NCI-H82 (cell line): ENCODE measurements at places on chromosomes 7 and 10.
A peak's percentile ranks its signal among the peaks of the same experiment; 100 is the strongest.

GRCh38 chr7:155576900-155577508 is 30.6 kb upstream of the CNPY1 start:
- DNase-seq, result no peak

DNA sequence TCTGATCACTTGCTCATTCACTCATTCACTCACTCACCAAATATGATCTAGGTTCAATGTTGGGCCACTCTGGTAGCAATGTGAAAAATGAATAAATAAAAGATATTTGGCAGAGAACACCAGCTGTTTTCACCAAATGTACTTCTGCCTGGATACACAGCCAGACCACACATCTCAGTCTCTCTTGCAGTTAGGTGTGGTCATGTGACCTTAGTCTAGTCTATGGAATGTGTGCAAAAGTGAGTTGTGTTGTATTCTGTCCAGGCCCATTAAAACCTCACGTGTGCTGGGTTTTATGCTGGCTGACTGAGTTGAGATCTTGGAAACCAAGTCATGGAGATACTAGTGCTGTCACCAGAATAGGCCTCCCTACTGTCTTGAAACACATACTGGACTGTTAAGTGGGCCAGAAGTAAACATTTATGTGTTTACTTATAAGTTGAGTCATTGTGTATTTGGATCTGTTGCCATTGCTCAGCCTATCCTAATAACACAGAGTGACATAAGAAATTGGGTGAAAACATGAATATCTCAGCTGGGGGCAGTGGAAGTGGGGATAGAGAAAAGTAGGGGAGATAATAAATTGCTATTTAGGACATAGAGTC is 145.5 kb downstream of the PTEN start:
- no peak for DNase-seq

DNA sequence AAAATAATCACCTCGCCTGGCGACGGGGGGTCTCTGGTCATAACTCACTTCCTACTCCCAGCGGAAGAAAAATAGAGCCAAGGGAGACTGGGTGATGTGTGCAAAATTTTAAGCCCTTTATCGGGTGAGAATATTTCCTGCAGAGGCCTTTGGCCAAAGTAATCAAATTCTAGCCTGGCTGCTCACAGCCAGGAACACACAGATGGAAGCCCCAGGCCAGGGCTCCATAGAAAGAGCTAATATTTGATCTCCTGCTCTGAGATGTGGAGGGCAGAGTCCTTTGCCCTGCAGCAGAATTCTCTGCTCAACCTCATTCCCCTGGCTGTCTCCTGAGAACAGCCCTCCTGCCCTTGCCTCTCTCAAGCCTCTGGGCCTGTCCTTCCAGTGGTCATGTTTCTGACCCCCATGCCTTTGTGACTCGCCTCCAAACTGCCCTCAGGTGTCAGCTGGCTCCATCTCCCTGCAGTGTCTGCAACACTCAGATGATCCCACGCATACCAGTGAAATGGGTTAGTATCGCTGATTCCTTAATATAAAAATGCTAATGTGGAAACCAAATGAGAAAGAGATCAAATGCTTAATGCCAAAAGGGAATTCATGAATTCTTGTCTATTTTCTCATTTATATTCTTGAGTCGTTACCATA is 34.5 kb downstream of the FRMD4A start:
- no peak for DNase-seq

DNA sequence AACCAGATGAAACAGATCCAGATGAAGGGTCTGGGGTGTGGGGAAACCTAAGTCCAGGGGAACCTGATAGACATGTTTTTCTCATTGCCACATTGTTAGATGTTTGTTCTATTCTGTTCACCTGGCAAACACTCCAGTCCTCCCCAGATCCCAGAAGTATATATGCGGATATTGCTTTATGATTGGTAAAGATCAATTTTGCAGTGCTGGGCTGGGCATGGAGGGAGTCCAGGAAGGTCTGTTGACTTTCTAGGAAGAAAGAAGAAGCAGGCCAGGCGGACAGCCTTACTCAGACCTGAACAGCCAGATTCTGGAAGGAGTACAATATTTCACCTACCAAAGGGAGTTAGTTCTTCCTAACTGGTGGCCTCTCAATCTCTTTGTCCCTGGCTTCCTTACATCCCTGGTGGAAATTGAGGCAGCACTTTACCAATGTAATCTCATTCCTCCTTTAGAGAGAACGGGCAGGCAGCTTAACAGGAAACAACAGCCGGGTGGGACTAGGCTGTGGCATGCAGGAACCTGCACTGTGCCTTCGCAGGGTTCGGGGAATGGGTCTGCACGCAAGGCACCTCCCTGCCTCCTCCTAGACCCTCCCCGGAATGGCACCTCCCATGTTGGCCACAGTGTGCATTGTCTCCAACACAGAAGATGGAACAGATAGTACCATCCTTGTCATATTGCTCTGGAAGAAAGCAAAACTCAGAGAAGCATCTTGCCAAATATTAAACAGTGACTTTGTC is 930 bp downstream of the GIMAP6 start:
- no peak for DNase-seq

DNA sequence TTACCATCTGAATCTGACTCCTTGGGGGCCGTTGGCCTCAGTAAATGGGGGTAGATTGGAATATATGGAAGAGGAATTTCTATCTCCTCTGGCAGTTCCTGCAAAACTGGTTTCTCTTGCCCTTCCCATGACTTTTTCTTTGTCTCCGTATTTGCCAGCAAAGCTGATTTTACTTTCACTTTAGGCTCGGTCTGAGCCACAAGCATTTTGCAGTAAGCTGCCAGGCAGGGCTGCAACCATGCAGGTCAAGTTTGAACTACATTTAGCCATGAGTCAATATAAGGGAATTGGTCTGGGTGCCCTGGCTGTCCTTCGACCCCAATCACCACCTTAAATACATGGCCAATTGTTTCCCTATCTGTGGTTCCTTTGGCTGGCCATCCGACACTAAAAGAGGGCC is 104.3 kb downstream of the TRIM24 start:
- no peak for DNase-seq

DNA sequence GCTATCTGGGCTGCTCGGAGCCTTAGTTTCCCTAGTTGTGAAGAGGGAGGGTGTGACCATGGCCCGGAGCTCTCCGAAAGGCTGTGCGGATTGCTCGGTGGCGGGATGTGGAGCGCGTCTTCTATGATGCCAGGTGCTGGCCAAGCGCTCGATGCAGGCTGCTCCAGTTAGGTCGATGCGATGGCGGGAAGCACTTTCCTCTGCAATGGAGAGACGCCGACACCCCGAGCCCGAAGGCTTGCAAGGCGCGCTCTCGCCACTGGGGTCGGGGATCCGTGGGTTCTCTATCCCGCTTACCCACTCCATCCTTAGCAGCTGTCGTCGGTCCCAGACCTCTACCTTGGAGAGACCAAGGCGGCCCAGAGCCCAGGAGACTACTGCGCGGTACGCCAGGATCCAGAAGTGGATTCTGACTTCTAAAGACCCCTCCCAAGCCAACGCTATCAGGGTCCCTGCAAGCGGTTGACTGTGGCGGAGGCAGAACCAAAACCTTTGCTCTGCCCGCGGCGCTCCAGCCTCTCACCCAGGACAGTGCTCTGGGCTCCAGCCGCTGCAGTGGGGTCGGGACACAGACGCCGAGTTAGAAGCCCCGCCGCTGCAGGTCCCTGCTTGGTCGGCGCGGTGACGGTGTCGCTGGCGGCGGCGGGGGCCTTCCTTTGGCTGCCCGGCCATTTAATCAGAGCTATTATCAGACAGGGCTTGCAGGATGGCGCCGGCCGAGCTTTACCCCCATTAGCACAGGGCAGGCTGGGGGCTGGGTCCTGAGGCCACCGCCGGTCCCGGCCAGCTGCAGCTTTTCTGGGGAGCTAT is 7.8 kb upstream of the TBX20 start:
- no peak for DNase-seq

DNA sequence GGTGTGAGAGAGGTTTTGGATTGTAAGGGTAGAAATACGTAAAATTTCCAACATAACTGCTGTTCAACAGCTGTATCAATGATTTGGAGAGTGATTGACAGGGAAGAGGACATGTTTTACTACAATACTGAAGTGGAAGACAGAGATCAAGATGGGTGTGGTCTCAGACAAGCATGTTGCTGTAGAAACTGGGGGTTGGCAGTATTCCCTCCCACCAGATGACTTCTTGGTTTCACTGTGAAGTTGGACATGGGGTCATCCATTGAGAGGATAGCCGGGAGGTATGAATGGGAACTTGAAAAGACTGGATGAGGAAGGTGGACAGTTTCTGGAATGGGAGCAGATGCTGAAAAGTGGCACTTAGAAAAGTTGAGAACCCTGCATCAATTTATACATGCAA is 95.3 kb upstream of the HDAC9 start:
- DNase-seq, result no peak

GRCh38 chr10:69869291-69869961 is 67.7 kb downstream of the COL13A1 start:
- DNase-seq, result no peak

DNA sequence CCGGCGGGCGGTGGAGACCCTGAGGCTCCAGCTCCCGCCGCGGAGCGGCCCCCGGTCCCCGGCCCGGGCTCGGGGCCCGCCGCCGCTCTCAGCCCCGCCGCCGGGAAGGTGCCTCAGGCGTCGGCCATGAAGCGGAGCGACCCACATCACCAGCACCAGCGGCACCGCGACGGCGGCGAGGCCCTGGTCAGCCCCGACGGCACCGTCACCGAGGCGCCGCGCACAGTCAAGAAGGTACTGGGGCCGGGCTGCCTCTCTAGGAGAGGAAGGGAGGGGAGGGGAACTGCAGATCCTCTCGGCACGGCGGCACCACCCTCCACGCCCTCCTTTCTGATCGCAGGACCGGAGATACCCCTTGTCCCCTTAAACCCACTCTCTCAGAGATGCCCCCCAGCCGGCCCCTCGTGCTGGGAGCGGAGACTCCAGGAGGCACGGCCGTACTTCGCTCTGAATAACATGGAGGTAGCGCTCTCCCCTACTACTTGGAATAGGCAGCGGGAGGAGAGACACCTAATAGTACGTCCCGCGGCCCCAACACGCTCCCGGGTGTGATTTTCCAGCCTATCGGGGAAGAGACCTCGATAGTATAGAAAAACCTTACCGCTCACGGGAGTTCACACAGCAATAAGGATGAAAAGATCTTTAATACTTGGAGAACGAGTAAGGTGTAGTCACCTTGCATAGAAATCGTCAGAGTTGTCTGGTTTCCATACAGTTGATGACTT is 538 bp downstream of the AHCYL2 start:
- peak; percentile 77 for DNase-seq

- DNase-seq, result no peak
Observed at GRCh38 chr10:100579261-100580090, 43.7 kb downstream of the HIF1AN start.

- no peak for DNase-seq
Observed at GRCh38 chr7:151411551-151411950, 1.7 kb upstream of the WDR86 start.

DNA sequence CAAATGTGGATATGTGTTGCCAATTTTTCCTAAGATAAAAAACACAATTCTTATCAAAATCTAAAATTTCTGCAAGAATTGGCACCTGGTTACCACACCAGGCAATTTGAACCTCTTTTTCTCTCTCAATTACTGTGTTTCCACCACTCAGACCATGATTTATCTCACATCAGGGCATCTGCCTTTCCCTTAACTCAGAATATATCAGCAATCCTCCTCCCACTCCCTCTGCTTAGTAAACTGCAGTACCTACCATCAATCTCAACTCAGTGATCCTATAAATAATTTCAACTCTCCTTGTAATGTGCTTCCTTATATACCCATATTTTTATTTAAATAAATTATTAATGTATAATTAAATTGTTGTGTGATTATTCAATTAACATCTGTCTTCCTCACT is 212.3 kb upstream of the PCDH15 start:
- DNase-seq, result no peak

DNA sequence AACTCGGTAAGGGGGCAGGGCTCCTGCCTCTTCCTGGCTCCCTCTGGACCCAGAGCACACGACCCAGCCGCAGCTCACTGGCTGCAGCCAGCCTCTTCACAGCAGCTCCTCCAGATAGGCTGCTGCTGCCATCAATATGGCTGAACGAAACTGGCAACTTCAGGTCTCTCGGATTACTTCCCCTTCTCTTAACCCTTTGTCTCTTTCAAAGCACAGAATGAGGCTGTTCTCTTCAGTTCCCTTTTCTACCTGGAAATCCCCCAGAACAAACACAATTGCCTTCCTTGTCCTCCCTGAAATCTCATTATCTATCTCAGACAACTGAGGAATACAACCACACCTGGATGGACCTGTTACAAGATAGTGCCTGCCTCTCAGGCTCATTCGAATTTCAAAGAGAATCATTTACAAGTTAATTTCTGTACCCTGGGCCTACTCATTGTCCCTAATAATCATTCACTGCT is 193.4 kb upstream of the MBL2 start:
- DNase-seq, result no peak

GRCh38 chr10:43078986-43079273 is 2.1 kb downstream of the RET start:
- peak; percentile 38 for DNase-seq

GRCh38 chr10:79321951-79322350 is 25.3 kb upstream of the PPIF start:
- no peak for DNase-seq

- DNase-seq, result no peak
Observed at GRCh38 chr7:38198366-38198765, 20.3 kb downstream of the STARD3NL start.

GRCh38 chr7:159020987-159021386 is 123.7 kb downstream of the VIPR2 start:
- DNase-seq, result no peak

- no peak for DNase-seq
Observed at GRCh38 chr7:152883858-152884257, 124.3 kb downstream of the ACTR3B start.

- DNase-seq, result no peak
Observed at GRCh38 chr10:115095758-115096157, 2.6 kb downstream of the ATRNL1 start.

DNA sequence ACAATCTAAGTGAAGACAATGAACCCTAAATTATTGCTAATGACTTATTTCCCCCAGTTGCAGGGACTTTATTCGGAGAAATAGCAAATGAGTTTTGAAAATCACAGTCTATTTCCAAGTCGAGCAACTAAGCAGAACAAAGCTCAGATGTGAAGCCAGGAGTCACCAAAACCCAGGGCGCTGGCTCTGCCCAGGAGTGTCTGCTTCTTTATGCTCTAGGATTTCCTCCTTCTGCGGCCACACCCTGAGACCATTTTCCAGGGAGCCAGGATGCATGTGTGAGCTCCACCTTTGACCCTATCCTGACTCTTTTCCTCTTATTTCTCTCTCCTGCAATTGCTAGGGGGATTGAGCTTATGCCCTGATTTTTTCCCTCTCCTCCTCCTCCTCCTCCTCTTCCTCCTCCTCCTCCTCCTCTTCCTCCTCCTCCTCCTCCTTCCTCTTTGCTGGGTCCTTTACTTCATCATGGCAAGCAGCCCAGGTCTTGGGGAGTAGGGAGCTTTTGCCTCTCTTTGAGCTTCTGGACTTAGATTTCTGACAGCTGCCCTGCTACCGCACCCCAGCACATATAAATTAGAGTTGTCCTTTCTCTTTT is 234.4 kb downstream of the ARL4A start:
- DNase-seq, result no peak
